ENCODE measurements at places on chromosomes 1 and 21.

DNA sequence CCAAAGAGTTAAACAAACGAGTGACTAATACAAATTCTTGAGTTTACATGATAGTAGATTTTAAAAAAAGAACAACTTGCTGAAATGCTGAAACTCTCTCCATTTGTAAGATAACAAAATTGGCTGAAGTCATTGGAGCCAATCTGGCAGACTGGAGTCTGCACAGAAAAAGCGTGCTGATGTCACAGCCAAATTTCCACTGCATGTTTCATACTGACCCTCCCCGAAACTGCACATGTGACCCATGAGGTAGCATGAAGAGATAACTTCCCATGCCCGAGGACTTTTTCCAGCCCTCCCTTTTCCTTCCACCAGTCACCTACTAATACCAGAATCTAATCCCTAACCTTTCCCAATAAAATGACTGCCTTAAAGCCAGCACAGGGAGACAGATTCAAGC is 1.2 kb upstream of the LELP1 start:
- no peak for DNase-seq

DNA sequence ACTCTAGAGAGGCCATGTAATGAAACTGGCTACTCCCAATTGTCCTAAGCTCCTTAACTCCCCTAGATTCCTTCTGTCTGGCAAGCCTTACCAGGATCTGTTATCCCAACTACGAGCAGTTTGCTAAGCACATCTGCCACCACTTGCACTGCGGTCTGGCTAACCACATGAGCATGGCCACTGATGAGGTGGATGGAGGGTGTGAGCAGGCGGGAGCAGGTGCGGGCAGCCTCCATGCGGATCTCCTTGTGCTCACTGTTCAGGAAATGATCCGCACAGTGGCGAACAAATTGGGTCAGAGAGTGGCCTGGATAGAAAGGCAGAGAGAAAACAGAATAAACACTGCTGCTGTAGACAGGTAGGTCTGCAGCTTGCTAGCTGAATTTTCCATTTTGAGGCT is 24.0 kb downstream of the MTOR start:
- DNase-seq, result no peak

GRCh38 chr1:228280106-228280901 is 72.5 kb downstream of the OBSCN start:
- DNase-seq, result no peak

- no peak for DNase-seq
Measured at GRCh38 chr1:30414086-30414850, 309.1 kb downstream of the MATN1 start.

- no peak for DNase-seq
Measured at GRCh38 chr1:11929849-11930248, 3.6 kb upstream of the KIAA2013 start.

- no peak for DNase-seq
Measured at GRCh38 chr1:167747988-167748387, 26.2 kb downstream of the MPZL1 start.

GRCh38 chr1:4634156-4634792 is 20.1 kb upstream of the AJAP1 start:
- no peak for DNase-seq

DNA sequence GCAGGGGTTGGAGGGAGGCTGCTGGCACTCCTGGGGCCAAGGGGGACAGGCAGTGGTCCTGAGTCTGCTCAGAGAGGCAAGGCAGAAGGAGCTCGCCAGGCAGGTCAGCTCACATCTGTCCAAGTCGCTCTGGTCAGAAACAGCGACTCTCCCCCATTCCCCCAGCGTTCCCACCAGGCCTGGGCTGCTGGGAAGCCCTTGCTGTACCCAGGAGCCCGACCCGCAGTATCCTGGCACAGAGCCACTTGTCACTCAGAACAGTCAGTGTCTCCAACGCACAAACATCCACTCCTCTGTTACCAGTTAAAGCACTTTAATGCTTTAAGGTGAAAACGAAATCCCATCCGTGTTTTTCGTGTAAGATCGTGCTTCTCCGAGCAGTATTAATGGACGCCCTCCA is 16.6 kb upstream of the CCDC27 start:
- DNase-seq, result no peak

DNA sequence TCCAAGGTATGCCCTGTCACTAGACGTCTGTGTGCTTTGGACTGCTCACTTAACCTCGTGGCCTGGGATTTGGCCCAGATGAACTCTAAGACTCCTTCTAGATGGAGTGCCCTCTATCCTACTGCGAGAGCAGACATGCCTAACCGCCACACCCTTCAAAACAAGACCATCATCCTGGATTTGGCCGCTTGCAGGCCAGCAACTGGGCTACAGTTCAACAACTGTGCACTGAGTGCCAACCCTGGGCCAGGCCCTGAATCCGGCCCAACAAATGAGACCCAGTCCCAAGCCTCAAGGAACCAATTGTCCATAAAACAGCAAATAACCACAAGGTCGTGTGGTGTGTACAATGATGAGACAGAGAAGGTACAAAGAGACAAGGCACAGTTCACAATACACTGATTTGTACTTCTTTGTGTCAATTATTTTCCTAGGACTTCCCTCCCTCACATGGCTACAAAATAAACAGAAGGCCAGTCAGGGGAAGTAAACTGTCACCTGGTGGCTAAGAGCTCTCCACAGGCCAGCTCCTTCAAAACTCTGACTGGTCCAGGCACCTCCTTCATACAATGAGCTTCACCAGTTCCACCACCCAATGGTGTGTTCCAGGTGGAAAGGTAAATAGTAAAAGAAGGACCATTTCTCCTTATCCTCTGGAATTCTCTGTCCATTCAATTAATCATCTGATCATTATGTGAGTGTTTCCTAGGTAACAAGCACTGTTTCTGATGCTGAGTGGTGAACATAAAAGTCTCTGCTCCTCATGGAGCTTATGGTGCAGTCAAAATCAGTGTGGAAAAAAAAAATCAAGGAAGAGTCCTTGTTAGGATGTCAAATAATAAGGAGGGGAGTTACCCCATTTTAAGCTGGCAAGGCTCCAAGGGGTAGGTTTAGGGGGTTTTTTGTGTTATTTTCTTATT is 60.4 kb downstream of the CAPZB start:
- DNase-seq, result no peak

DNA sequence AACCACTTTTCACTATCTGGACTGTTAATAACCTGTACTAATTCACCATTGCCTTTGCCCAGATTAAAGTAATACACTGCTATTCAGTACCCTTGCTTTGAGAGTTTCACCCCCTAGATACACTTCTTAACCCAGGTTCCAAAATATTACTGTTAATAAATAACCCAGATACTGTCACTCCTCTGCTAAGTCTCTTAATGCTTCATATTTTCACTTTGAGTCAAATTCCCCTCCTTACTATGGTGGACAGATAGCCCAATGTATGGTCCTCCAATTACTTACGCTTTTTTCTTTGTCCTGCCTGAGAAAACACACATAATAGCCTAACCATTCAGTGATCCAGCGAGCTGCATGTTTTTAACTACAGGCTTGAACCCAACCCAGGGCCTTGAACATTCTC is 152.5 kb downstream of the NEGR1 start:
- no peak for DNase-seq

DNA sequence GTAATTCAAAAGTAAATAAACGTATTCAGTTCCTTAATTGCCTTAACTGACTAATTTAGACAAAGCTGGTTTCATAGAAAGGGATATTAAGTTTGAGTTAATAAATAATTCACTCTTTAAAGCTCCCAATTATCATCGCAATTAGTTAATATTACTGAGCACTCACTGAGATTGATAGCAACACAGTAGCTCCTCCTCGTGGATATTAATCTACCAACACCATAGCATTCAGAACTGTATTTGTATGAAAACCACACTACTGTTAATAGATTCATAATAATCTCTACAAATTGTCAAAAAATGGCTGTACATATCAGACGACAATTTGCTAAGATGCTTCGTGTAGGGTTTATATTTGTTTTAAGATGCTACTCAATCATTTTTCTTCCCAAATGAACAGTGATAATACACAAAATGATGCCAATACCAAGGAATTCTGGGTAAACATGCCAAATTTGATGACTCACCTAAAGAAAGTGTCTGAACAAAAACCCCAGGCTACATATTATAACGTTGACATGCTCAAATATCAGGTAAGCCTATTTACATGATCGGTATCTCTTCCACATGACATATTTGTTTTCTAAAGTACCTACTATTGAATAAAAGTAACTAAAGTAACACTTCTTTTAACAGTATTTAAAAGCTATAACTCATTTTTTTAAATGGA is 18.8 kb upstream of the DYNLT5 start:
- DNase-seq, result no peak

- DNase-seq, result no peak
Measured at GRCh38 chr1:40530735-40531380, 579 bp upstream of the ZNF684 start.

- DNase-seq, result no peak
Measured at GRCh38 chr1:214146523-214146922, 134.4 kb upstream of the SMYD2 start.

DNA sequence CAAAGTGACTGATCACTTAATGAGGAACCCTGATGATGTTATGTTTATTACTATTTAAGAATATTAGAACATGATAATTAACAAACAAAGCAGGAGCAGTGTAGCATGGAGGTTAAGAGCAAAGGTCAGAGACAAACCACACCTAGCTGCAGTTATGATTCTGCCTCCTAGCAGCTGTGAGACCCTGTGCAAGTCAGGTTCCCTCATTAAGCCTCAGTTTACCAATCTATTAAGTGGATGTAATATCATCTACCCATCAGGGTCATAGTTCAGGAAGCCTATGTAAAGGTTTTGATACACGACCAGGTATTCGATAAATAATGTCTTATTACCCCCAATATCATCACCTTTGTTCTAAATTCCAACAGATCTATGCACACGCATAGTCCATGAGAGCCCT is 32.0 kb downstream of the DUSP10 start:
- no peak for DNase-seq

GRCh38 chr1:164950541-164950986 is 391.6 kb downstream of the PBX1 start:
- no peak for DNase-seq

- DNase-seq, result no peak
Measured at GRCh38 chr1:24769656-24770651, 24.7 kb downstream of the CLIC4 start.

- no peak for DNase-seq
Measured at GRCh38 chr1:221567859-221568507, 173.9 kb downstream of the DUSP10 start.

DNA sequence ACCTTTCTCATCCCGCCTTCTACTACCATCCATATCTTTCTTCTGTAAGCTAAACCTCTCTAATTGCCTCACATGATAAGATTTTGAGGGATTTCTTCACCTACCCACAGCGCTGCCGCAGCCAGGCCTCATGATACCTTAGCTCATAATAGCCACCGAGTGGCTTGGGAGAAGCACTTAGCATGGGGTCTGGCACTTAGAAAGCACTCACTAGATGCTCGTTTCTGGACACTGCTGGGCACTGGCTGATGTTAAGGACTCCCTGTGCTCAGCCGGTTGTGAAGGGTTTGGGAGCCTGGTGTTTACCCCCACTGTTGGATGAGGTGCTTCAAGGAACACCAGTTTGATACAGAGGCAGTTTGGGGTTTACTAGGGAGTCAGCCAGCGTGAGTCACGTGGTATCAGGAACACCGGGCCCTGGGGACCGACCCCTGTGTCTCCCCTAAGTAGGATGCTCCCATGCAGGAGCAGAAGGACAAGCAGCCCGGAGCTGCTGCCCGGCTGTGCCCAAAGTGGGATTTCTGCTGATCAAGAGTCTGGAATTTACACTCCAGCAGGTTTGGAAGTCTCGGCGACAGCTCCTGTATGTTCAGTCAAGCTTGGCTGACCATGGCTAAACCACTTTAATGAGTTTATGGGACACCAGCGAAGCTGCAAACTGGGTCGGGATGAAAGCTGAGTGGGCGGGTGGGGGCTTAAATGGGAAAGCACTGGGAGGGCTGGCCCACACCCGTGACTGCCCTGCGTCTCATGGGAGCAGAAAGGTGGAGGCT is 63.3 kb downstream of the GALNT2 start:
- DNase-seq, result no peak

DNA sequence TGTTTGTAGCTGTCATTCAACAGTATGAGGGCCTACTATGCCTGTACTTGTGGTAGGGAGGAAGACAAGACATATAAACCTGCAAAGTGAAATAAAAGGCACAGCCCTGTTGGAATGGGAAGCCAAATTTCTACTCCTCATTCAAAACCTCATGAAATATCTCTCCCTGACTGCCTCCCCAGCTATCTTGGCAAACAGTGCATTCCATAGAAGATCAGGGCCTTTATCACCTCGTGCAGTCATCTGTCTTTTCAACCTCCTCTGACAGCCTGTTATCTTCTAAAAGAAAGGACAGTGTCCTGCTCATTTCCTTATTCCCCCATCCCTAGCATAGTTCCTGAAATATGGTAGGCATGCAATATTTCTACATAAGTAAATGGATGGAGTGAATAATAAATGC is 71.0 kb downstream of the SH3GLB1 start:
- no peak for DNase-seq

GRCh38 chr1:26996665-26997064 is 3.2 kb downstream of the TRNP1 start:
- no peak for DNase-seq

GRCh38 chr1:7373251-7373650 is 397.8 kb upstream of the VAMP3 start:
- DNase-seq, result no peak

DNA sequence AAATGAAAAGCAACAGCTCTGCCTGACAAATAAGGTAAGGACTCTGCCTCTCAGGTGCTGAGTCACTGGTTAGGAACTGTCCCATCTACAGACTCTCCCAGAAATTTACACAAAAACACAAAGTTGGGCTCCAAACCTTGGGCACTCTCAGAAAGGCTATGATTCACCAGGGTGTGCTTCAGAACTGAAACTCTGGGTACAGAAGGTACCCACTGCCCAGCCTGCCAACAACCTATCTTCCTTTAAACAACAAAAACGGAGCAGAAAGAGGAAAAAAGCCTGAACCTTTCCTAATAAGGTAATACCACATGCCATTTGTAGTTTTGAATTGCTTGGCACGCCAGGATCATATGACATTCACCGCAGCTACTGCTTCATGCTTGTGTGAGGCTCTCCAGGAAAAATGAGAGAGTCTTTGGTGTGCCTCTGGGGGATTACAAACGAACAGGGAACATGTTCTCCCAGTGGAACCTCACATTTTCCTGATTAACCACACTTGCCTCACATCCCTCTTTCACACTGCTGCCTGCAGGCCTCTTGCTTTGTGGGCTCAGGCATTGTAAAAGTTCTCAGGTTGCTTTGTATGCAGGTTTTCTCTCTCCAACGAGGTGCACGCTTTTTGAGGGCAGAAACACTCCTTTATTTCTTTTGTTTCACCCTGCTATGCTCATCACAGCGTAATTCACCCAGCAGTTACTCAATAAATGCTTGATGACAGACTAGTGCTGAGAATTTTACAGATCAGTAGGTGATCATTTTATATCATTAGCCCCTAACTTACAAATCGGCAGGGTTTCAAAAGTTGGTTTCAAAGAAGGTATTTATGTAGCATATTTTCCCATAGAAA is 65.1 kb downstream of the GADD45A start:
- DNase-seq, result no peak
